ENCODE measurements at places on chromosomes 2 and 18.

DNA sequence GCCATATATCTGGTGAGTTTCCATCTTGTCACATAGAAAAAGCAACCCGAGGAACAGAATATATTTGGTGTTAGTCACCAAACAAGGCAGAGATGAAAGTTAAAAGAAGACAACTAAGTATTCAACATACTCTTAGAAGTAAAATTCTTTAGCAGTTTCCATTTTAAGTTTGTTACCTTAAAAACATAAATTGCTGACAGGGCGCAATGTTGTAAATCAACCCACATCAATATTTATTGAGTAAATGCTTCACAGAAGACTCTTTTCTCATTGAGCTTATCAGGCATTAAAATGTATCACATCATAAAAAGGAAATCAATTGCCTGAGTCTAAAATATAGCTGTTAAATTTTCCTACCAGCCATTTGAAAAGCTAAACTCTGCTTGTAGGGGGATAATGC, 603.0 kb downstream of the FBXO15 start:
- DNase-seq, result no peak

- no peak for DNase-seq
Observed at GRCh38 chr2:126653109-126653508, 2.8 kb upstream of the GYPC start.

- DNase-seq, result peak; percentile 63
Observed at GRCh38 chr18:48955830-48956261, 5.1 kb upstream of the SMAD7 start.

DNA sequence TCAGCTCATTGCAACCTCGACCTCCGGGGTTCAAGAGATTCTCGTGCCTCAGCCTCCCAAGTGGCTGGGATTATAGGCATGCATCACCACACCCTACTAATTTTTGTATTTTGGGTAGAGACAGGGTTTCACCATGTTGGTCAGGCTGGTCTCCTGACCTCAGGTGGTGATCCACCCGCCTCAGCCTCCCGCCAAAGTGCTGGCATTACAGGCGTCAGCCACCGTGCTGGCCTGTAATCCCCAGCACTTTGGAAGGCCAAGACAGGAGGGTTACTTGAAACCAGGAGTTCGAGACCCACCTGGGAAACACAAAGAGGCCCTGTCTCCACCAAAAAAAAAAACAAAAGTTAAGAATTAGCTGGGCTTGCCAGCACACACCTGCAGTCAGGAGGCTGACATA, 18.5 kb downstream of the USP34 start:
- no peak for DNase-seq

- no peak for DNase-seq
Observed at GRCh38 chr2:191013682-191013931, 364 bp downstream of the STAT1 start.

DNA sequence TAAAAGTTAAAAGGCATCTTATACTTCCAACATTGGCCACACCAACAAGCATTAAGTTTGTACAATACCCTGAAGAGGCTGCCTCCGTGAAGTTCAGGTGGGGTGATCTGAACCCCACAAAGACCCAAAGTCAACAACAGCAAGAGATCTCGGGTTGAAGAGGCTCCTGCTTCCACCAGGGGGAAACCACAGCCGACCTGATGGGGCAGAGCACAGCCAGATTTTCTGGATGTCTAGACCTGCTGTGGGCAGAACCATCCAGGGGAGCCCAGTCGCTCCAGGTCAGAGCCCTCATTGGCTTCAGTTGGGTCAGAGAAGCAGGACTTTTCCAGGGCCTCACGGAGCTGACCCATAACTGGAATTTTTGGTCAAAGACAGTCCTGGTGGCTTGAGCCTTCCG, 66.5 kb upstream of the ACKR3 start:
- DNase-seq, result no peak

DNA sequence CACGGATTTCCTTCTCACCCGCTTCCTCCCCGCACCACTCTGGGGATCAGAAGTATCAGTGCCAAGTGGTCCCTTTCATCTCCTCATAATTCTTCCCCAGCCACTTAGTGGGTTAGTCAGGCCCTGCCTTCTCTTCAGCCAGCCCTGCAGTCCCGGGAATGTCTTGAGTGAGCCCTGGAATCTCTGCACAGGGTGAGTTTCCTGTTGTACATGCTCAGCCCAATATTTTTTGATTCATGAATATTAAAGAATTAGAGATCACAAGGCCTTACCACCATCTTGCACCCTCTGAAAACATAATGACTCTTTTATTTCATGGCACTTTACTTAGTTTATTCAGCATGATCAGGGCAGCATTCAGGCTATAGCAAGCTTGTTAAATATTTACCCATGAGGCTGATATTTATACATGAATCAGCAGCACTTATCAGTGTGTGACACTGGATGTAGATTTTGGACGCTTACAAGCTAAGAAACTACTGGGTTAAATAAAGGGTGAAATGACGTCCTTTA, 159.4 kb upstream of the FOSL2 start:
- no peak for DNase-seq

- no peak for DNase-seq
Observed at GRCh38 chr18:617970-618504, 21.2 kb downstream of the CLUL1 start.

- no peak for DNase-seq
Observed at GRCh38 chr2:70711191-70711590, 56.8 kb downstream of the ADD2 start.

DNA sequence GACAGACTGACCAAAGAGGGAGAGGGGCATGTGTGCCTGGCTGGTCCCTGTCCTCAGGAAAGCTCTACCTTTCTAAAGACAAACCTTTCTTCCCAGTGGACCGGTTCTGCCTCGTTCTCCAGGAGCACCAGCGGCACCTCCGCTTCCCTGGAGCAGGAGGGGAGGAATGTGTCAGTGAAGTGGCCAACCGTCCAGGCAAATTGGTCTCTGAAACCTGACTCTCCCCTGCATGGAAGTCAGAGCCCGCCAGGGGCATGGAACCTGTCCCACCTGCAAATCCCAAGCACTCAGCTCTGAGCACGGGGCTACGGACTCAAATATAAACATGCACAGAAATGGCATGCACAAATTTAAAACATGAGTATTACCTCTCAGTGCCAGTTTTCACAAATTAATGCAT, 62.9 kb downstream of the COL6A3 start:
- DNase-seq, result no peak

- no peak for DNase-seq
Observed at GRCh38 chr2:10205162-10205475, 82.6 kb downstream of the RRM2 start.

GRCh38 chr2:205610437-205610836, 71.9 kb upstream of the NRP2 start:
- DNase-seq, result no peak

GRCh38 chr2:47230418-47230817, 75.3 kb upstream of the STPG4 start:
- DNase-seq, result no peak

DNA sequence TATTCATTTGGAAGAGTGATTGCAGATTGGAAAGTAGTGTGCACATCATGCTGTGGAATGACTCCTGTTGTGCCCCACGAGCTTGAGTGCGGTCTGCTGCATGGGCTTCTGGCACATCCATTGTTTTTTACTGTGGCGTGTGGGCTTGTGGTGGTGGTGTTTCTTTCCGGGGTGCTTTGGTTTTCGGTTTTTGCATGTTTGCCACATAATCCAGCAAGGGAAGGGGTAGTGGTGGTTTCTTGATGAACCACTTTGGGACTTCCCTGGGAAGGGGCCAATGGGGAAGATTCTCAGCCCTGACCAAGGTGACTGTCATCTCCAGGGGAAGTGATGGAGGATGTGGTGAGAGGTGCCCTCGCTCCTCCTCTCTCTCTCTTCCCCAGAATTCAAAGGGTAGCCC, 57.0 kb downstream of the COA5 start:
- DNase-seq, result no peak

- no peak for DNase-seq
Observed at GRCh38 chr18:76967721-76968472, 145.5 kb downstream of the ZNF236 start.

DNA sequence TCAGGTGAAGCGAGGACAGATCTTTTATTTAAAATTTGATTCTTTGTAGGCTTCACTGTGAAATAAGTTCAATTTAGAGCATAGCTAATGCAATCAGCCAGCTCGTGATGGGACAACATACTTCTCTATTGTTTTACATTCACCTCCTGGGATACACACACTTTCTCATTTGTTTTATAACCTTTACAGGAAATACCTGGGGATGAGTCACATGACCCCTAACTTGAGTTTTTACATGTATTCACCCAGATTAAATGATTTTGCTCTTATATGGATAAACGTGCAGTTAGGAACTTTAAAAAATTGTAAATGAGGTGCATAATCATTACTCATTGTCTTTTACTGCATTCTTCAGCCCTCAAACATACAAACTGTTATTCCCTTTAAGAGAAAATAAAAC, 152.1 kb downstream of the NEDD4L start:
- DNase-seq, result no peak

DNA sequence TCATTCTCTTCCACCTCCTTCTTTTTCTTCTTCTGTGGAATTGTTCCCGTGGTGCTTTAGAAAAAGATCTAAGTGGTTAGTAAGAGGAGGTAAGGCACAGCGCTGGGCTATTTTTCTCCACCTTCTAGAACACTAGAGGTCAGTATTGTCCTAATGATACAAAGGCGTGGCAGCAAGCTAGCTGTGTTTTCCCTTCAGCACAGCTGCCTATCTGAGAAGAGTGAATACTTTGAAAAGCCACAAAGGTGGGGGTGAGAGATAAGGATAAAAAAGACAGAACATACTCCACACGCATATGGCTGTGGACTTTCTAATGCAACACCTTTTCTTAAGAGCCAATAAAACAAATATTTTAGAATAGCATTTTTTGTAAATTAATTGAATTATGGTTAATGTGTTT, 2.1 kb downstream of the CNTNAP5 start:
- peak; percentile 19 for DNase-seq

DNA sequence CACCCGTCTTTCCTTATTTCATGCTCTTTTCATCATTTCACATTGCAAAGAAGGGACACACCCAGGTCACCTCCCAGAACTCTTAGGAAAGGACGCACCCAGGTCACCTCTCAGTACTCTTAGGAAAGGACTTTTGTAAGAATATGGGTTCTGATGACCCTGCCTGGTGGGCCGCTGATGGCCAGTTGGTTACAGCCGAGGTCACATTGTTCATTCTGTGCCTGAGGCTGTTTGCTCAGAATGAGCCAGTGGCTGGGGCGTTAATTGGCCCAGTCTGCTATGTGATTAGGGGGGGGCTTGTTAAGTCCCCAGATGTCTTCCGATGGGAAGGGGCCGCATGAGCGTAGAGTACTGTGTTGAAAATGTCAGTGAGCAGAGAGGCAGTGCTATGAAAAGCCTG, 9.4 kb downstream of the MLPH start:
- DNase-seq, result no peak

DNA sequence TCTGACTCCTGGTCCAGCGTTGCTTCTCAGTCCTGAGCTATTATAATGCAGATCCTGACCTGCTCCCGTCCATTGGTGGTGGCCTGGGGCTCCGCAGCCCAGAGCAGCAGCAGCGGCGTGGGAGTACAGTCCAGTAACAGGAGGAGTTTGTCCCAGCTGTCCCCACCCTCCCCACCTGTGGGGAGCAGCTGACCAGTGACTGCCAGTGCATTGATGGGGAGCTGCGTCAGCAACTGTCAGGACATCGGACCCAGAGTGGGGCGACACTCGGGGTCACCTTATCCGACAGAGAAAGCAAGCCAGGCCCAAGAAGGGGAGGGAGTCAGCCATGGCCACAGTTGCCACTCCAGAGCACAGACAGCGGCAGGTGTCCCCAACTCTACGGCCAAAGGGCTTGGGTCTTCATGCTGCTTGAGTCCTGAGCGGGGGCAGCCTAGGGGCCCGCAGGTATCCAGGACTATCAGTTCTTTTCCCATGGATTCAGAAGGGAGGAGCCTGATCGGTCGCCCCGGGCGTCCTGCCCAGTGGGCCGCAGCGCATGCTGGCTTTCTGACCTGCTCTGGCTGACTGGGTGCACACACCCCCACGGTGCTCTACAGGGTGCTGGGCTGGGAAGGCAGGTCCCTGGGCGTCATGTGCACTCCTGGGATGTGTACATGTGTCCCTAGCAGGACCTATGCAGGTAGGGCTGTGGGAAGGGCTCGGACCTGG, 29.7 kb downstream of the DNMT3A start:
- DNase-seq, result no peak

GRCh38 chr2:98028101-98028561, 32.4 kb upstream of the TMEM131 start:
- no peak for DNase-seq

GRCh38 chr2:130759906-130760753, 4.8 kb downstream of the AMER3 start:
- DNase-seq, result no peak

- DNase-seq, result no peak
Observed at GRCh38 chr2:67651565-67651964, 254.4 kb downstream of the ETAA1 start.

- DNase-seq, result no peak
Observed at GRCh38 chr2:98550165-98550564, 58.1 kb downstream of the COA5 start.

DNA sequence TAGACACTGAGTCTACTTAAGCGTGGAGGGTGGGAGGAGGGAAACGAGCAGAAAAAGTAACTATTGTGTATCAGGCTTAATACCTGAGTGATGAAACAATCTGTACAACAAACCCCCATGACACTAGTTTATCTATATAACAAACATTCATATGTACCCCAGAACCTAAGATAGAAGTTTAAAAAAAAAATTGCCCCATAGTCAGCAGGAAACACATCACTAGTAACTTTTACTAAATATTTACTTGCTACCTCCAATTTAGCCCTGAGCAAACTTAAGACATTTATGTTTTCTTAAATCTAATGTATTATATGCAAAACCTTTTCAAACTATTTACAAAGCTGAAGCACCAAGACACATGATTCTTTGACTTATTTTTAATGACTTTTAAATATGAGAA, 5.6 kb downstream of the REV1 start:
- DNase-seq, result no peak

DNA sequence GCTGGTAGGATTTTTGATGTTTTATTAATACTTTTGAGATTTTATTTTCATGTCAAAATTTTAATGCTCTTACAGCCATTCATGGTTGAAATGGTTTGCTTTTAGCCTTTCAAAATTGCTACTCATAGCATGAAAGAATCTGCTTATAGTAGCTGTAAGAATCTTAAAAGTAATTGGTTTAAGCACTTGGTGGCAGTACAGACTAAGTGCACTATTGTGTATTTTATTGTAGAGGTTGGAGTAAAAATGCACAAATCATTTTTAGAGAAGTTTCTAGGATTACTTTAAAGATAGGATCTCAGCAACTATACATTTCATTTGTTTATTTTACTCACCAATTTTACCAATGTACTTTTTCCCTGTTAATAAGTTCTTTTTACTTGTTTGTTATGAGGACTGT, 205.8 kb downstream of the SPAG16 start:
- DNase-seq, result no peak

GRCh38 chr2:190811811-190812210, 68.8 kb upstream of the GLS start:
- DNase-seq, result no peak

GRCh38 chr2:108492364-108492763, 41.9 kb upstream of the LIMS1 start:
- DNase-seq, result peak; percentile 93

DNA sequence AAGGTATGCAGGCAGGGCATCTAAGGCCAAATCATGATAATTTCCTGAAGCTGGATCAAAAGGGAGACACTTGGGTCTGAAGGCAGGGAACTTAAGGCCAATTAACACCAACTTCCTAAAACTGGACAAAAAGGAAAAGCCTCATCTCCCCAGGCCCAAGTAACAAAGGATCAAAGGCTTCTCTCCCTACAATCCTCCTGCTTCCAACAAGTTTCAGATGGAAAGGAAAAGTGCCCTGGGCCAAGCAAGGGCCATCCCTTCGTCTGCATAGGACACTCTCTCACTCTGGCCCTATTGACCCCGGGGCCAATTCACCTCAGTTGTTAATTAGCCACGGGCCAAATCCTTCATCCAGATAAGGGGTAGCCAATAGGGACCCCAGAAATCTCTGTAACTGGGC, 1335.8 kb upstream of the CDH2 start:
- DNase-seq, result no peak

Data from non-pigmented ciliary epithelial cell (primary cell).